Stimulated activated CD4-positive, alpha-beta T cell treated with anti-CD3 and anti-CD28 coated beads, Interleukin-12 subunit alpha, Interleukin-12 subunit beta, amount 100 ng/mL, for 48 hours (primary cell): ENCODE measurements at places on chromosomes 6 and 20.

GRCh38 chr6:28082939-28083338 is 2.6 kb downstream of the ZNF165 start:
- DNase-seq = no peak

- no peak for DNase-seq
Observed at GRCh38 chr6:130625825-130626527, 201.2 kb upstream of the SMLR1 start.

GRCh38 chr6:28531479-28532128 is 5.9 kb downstream of the GPX5 start:
- DNase-seq = no peak

GRCh38 chr20:54320148-54320607 is 112.3 kb downstream of the PFDN4 start:
- DNase-seq = no peak

GRCh38 chr6:164078532-164079274 is 664.2 kb downstream of the QKI start:
- no peak for DNase-seq

- DNase-seq = no peak
Observed at GRCh38 chr6:21332660-21333059, 260.9 kb upstream of the SOX4 start.

GRCh38 chr6:106825156-106825555 is 149.4 kb downstream of the CD24 start:
- DNase-seq = no peak

- DNase-seq = no peak
Observed at GRCh38 chr20:48349656-48350055, 478.1 kb downstream of the PREX1 start.

GRCh38 chr20:3686867-3687321 is 5.1 kb upstream of the ADAM33 start:
- no peak for DNase-seq

GRCh38 chr6:18707714-18708439 is 320.7 kb downstream of the RNF144B start:
- no peak for DNase-seq

DNA sequence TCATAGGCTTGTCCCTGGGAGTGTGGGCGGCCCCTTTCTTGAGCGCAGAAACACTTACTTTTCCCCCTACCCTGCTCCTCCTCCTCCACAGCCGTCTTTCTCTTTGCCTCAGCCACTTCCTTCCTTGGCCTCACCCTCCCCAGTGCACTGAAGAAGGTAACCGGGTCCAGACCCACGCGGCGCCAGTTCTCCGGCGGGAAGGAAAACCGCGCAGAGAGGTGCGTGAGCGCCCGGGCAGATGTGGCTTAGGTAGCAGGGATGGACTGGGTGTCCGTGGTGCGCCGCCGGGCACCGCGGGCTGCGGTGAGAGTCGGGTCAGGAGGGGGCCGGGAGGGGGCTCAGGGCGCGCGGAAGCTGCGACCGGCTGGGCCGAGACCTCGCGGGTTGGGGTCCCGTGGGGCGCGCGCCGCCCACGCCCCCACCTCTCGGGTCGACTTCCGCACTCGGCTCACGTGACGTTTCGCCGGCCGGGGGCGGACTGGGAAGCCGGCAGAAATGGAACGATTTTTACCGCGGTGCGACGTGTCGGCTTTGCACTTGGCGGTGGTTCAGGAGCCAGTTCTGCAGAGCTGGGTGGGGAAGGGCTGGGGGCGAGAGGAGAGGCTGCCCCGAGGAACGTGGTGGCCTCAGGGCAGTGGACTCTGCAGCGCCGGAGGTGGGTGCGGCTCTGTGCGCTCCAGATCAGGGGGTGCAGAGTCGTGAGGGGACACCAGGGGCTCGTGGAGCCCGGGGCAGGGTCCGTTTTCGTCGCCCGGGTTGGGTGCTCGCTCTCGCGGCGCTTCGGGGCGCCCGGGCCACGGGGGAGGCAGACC is at the start of gene ABRACL:
Gene ABRACL (plus strand): TSS at position 88 of the 812 bp plus-strand sequence. CDS start 5,416 bp downstream, outside the sequence.
- DNase-seq = peak; percentile 79

DNA sequence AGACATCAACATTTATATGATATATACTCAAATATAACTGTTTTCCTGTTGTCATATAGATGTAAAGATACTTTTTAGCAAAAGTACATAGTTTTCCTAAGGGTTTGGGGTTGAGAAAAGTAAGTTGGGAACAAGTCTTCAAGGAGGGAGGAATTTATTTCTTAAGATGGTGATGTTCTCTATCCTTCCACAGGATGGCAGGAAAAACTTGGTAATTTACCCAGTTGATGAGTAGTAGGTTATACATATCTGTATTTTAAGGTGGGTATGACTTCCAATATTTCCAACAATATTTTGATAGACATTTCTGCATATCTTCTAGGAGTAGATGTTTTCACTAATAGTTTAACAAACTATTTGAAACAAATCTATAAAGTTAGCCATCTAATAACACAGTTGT is 254.4 kb downstream of the RIMS1 start:
- DNase-seq = no peak

- DNase-seq = no peak
Observed at GRCh38 chr20:9993137-9993536, 41.6 kb upstream of the ANKEF1 start.

GRCh38 chr6:98041921-98042320 is 758.9 kb upstream of the MMS22L start:
- no peak for DNase-seq

GRCh38 chr6:129651291-129651691 is 58.7 kb downstream of the ARHGAP18 start:
- no peak for DNase-seq

- DNase-seq = no peak
Observed at GRCh38 chr20:63139356-63139755, 76.6 kb downstream of the YTHDF1 start.

DNA sequence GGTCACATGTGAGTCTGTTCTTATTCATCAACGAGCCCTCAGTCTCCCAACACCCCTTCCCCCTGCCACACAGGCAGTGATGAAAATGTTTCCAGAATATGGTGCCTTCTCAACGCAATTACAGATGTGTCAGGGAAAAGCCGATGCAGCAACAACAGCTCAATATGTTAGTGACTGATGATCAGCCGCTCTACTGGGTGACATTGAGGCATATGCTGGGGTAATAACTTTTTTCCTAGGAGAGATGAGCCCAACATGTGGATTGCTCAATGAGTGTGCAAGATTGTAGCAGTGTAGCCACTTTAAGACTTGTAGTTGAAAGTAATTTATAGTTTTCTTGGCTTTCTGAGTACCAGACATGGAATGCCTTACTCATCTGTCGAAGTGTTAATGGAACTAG is 49.4 kb downstream of the DTD1 start:
- no peak for DNase-seq

DNA sequence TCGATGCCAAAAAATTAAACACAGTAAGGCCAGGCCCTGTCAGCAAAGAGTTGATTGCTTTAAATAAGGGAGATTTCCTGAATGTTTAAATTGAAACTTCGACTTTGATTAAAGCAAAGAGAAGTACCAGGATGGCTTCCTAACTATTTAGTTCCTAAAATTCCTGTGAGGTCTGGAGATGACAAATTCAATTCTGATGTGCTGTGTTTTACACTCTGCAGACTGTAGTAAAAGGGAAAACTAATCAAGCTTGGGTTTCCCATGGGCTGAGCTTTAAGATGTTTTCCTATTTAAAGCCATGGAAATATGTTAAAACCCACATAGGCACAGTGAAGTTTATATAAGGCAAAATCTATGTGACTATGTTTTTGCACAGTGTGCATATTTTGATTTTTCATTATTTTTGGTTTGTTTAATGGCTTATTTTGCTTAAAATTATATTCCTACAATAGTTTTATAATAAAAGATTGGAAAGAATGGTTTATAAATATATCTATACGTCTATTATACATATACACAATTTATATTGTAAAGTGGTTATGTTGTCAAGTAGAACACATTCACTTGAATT is 198.5 kb upstream of the EYA4 start:
- DNase-seq = no peak

GRCh38 chr6:27608916-27609883 is 136.3 kb upstream of the ZNF184 start:
- no peak for DNase-seq

GRCh38 chr6:29839917-29840316 is 12.3 kb downstream of the HLA-G start:
- no peak for DNase-seq

DNA sequence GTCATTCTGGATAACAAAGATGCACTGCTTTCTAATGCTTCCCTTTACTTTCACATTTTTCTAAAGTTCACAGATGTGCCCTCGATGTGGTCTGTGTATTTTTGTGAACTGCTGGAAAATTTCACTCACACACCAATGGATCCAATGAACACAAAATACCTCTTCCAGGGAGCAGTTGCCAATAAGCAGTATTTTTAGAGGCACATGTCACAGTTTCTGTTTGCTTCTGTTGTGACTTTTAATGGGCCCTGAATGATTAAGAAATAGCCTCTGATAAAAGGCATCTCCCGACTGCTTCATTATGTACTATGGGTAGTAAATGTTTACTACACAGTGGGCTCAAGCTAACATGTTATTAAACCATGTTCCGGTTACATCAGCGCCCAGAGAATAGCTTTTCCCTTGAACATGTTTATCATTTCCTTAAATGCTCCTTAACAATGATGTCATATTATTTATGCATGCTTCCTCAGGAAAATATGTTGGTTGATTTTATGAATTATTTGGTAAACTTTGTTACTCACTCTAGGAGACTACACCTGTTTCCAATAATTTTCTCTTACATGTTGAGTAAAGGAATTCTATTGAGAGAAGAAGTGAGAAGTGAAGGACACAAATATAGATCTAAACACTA is 188.0 kb downstream of the KCNQ5 start:
- DNase-seq = no peak

- DNase-seq = no peak
Observed at GRCh38 chr20:20207872-20208271, 155.5 kb downstream of the CFAP61 start.

DNA sequence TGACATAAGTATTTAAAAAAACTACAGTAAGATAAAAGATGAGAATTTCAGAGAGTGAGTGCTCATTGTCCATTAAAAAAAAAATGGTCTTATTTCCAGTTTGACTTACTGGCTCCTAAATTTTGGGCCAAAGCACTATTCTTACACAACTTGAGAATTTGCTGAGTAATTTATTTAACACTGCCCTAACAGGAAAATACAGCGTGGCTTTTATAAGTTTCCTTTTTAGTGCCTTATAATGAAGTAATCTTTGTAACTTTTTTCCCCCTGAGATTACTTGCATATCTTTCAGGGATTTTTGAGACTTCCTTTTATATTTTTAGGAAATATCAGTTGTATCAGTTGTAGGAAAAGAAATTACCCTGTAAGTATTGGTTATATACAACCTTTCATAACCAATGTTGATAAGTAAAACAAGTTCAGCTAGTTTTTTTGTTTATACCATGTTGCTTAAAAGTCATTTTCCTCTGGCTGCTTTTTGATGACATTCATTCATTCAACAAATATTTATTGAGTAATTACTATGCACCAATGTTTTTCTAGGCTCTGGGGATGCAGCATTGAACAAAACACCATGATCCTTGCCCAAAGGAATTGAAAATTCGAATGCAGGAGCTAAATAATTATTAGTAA is 106.4 kb upstream of the SGK1 start:
- DNase-seq = no peak

DNA sequence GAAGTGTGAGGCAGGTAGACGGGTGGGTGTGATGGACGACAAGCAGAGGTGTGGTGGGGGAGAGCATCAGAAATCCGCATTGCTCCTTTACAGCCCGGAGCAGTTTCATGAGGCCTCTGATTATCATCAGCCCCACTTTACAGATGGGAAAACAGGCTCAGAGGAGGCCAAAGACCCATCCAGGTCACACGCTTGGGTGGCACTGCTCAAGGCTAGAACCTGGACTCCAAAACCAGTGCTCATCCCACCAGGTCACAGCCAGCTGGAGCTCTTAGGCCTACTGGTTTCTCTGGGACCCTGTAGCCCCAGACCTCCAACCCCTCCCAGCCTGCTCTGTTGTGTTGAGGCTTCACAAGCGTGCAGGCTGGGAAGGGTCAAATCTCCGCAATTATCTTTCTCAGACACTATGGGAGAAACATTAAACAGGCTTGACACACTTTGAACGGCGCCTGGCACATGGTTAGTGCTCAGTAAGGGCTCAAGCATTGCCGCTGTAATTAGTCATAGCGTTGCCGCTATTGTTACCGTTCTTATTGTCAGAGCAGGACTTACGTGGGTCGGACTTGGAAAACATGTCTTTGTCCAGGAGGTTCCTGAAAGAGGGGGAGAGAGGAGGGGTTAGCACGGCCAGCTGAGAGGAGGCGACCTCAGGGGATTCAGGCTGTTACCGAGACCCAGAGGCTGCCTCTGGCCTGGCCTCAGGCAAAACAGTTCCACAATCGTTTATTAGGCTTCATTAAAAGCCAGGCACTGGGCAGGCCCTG is 16.6 kb downstream of the CPNE5 start:
- no peak for DNase-seq

DNA sequence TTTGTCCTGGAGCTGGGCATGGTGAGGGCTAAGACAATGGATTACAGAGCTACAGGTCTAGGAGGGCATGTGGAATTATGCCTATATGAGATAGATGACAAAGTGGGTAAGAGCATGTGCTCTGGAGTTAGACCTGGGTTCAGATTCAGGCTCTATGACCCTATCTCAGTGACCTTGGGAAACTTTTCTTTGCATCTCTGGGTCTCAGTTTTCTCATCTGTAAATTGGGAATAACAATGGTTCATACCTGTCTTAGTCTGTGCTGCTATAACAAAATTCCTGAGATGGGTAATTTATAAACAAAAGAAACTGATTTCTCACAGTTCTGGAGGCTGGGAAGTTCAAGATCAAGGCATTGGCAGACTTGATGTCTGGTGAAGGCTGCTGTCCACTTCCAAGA is 30.3 kb downstream of the PPARD start:
- no peak for DNase-seq

- peak; percentile 51 for DNase-seq
Observed at GRCh38 chr20:35329435-35330139, 37.4 kb upstream of the FAM83C start.

GRCh38 chr6:142353690-142354089 is 51.9 kb downstream of the ADGRG6 start:
- no peak for DNase-seq

GRCh38 chr6:157302736-157303135 is 20.6 kb downstream of the TMEM242 start:
- no peak for DNase-seq

GRCh38 chr20:63427724-63428330 is 44.6 kb downstream of the KCNQ2 start:
- no peak for DNase-seq

- DNase-seq = no peak
Observed at GRCh38 chr6:21856844-21857243, 263.3 kb downstream of the SOX4 start.

GRCh38 chr6:111456208-111456607 is 26.8 kb downstream of the REV3L start:
- no peak for DNase-seq

DNA sequence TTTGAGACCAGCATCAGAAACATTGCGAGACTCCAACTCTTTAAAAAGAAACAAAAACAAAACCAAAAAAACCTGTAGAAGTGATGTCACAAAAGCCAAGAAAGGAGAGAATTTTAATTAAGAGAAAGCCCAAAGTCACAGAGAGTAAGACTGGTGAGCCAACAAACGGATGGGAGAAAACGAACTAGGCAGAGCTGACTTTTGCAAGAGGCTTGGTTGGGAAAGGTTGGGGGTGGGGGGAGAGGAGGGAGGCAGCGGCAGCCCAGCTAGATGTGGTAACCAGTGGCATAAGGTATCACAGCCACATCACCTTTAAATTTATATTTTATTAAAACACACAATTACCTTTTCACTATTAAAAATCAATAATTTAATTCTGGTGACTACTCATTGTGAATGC is 23.5 kb downstream of the NOL7 start:
- no peak for DNase-seq
